Foreskin fibroblast (primary cell): ENCODE measurements at places on chromosomes 1 and 21.

GRCh38 chr1:194684636-194685035 lies 1498.2 kb upstream of the B3GALT2 start:
- DNase-seq, result peak; percentile 15

- no peak for DNase-seq
These were observed 15.8 kb downstream of the PROK1 start for GRCh38 chr1:110466646-110467280.

GRCh38 chr1:176858433-176858916 lies 306.0 kb downstream of the ASTN1 start:
- no peak for DNase-seq

GRCh38 chr1:231684356-231685244 lies 58.0 kb downstream of the DISC1 start:
- DNase-seq, result no peak

GRCh38 chr1:219478811-219479210 lies 134.1 kb downstream of the ZC3H11B start:
- no peak for DNase-seq

- DNase-seq, result no peak
These were observed 42.6 kb downstream of the ACKR1 start for GRCh38 chr1:159247266-159247665.

- no peak for DNase-seq
These were observed 23.1 kb upstream of the HFM1 start for GRCh38 chr1:91427741-91428140.

GRCh38 chr21:17051054-17051453 lies 461.8 kb upstream of the CXADR start:
- DNase-seq, result peak; percentile 4

DNA sequence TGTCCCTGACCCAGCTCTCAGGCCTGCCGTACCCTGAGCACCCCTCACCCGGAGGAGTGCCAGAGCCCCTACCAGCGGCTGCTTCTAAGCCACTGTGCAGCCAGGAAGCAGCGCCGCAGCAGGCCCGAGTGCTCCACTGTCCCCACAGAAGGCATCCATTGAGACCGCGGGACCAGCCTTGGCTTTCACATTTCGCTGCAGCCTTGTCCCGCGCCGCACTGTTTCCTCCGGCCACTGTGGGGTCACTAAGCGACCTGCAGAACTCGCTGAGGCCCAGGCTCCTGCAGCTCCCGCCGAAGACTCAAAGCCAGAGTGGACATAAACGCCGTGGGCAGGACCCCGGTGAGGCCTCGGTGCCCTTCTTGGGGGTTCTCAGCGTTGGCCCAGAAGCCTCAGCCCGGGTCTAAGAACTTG lies 3.0 kb downstream of the ALX3 start:
- DNase-seq, result no peak

GRCh38 chr1:38991638-38992411 lies 749 bp downstream of the AKIRIN1 start:
- DNase-seq, result peak; percentile 66

GRCh38 chr1:5399771-5400170 lies 592.5 kb downstream of the NPHP4 start:
- no peak for DNase-seq

GRCh38 chr1:77688939-77689338 lies 6.5 kb upstream of the ZZZ3 start:
- DNase-seq, result no peak

GRCh38 chr1:15412843-15413242 lies 3.2 kb downstream of the EFHD2 start:
- no peak for DNase-seq

DNA sequence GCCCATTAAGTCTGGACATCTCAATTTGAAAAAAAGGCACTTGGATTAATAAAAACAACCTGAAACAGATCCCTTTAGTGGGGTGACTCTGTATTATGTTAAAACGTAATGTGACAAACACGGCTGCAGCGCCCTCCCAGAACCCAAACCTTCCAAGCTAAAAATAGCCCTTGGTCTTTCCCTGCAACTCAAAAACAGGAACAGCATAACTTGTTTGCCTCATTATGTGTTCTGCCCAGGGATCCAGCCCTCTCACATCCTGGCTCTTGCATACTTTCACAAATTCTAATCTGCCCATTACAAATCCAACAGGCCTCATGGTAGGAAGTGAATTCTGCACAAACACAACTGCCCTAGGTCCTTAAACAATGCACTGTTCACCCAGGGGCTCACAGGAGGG lies 94.7 kb upstream of the GADD45A start:
- DNase-seq, result peak; percentile 71

- peak; percentile 43 for DNase-seq
These were observed 3.9 kb upstream of the TNFRSF4 start for GRCh38 chr1:1217621-1218523.

GRCh38 chr1:198340139-198340538 lies 183.3 kb downstream of the NEK7 start:
- DNase-seq, result no peak

DNA sequence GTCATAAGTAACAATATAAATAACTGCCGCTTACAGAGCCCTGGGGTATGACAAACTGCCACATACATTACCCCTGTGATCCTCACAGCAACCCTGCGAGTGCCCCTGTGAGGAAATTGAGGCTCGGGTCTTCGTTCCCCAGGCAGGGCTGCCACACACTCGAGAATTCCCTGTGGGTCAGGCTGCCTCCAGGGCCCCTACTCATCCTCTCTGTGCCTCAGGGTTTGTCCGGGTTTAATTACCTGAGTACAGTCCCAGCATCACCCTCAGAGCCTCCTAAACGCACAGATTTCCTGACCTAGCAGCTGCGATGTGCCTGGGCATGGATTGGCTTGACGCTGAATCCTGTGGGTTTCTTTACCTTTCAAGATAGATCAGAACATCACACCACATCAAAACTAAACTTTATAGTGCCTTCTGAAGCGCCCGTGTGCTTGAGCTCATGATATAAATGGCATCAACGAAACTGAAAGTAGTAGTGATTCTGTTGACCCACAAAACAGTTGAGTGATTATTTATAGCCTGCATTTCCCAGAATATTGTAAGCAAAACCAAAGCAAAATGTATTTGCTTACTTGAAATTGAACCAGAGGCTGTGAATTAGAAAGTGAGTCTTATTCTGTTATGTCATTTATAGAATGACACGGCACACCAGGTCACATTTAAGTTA lies 14.0 kb downstream of the SLC37A1 start:
- no peak for DNase-seq

GRCh38 chr1:200473698-200474371 lies 64.0 kb upstream of the ZNF281 start:
- DNase-seq, result no peak

DNA sequence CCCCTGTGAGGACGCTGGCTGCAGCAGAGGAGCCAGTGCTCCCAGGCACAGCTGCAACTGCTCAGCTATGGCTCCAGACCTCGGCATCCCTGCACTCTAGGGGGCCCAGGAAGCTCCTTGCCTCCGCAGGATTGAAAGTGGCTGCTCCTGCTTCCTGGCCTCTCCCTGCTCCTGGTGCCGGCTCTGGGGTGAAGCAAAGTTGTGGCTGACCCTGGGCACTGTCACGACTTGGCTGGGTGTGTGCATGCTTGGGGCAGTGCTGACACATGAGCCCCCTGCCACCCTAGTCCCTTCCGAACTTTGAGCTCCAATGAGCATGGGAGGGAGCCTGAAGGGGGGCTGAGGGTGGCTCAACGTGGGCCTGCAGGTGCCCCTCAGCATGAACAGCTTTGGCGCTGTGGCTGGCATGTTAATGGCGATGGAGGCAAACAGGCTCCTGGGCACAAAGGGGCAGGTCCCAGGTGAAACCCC lies 1512.2 kb downstream of the KCNT2 start:
- DNase-seq, result no peak

GRCh38 chr1:54543729-54544496 lies 4.1 kb upstream of the ACOT11 start:
- DNase-seq, result peak; percentile 72

- DNase-seq, result no peak
These were observed 431.4 kb downstream of the BRINP3 start for GRCh38 chr1:190046231-190046630.

- no peak for DNase-seq
These were observed 27.0 kb upstream of the IFNAR2 start for GRCh38 chr21:33202464-33203363.

DNA sequence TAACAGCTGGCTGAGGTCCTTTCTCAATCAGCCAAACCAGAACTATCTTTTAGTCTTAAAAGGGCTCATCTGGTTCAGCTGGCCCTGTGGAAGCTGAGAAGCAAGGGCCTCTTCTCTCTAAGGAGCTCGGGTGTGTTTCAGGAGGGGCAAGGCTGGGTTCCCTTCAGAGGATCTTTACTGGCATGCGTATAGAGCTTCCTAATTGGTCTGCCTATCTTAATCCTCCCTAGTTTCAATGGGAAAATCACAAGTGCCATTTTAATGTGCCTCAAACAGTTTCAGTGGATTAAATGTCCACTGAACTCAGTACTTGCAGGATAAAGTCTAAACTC lies 81.5 kb upstream of the LBR start:
- DNase-seq, result no peak

GRCh38 chr1:172278478-172278877 lies 142.0 kb upstream of the C1orf105 start:
- peak; percentile 85 for DNase-seq

- DNase-seq, result no peak
These were observed 12.9 kb downstream of the NRIP1 start for GRCh38 chr21:15051644-15052458.
